PC-9 (cell line): ENCODE measurements at places on chromosomes 2 and 18.

DNA sequence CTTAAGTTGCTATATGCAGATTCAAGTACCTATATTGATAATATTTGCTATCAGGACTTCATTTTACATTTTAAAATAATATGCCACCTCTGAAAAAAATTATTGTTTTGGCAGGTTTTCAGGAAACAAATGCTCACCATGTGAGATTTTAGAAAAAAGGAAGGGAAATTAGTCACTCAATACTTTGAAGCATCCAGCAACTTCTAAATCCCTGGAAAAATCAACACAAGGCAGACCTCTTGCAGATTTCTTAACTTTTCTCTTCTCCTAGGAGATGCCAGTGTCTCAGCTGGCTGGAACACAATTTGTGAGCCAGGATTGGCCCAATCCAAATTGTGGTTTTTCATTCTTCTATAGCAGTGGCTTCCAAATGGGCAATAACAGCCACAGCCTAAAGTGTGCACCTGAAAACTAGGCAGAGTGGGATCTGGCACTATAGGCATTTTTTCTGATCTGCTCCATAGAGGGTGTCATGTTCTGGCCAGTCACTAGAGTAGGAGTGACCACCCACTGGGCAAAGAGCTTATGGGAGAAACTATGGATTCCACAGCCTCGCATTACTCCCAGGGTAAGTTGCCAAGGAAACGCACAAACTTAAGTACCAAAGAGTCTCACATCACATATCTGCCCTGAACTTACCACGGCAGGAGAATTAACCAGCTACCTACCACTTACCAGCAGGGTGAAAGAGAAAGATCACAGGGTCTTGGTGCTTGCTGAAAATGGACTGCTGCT lies 28.1 kb upstream of the THOC1 start:
- no peak for DNase-seq

DNA sequence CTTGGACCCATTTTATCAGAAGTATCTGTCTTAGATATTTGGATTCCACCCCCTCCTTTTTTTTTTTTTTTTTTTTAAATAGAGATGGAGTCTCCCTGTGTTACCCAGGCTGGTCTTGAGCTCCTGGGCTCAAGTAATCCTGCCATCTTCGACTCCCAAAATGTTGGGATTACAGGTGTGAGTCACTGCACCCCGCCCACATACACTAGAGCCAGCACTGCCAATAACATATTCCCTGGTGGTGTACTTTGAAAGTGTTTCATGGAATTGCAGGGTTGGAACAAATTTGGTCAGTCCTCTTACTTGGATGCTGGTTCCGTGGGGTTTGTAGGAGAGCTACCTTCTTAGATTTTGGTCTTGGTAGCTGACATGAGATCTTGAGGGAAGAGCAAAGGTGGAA lies 15.0 kb downstream of the PDCL3 start:
- no peak for DNase-seq

- DNase-seq = no peak
Measured at GRCh38 chr2:166240387-166241313, 112.8 kb upstream of the SCN1A start.

DNA sequence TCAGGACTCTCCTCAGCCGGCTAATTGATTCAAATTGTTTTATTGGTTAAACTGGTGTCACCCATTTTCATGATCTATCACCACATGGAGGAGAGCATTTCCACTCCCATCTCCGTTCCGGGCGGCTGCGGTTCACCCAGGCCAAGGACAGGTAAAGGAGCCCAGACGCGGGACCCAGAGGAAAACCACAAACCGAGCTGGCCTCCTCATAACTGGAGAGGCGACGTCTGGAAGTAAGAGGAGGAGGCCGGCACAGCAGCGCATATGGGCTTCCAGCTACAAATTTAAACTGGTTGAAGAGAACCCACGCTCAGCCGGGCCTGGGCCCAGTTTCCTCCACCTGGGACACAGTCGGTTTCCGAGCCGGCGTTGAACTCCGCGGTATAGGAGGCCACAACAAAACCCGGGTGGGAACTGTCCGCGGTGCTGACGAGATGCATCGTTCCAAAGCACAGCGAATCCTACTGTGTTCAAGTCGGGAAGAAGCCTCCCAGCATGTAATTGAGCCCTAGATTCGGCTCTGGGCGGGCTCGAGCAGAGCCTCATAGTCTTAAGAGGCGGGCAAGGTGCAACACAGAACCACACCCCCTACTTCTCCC lies 3.0 kb upstream of the SKOR2 start:
- no peak for DNase-seq

DNA sequence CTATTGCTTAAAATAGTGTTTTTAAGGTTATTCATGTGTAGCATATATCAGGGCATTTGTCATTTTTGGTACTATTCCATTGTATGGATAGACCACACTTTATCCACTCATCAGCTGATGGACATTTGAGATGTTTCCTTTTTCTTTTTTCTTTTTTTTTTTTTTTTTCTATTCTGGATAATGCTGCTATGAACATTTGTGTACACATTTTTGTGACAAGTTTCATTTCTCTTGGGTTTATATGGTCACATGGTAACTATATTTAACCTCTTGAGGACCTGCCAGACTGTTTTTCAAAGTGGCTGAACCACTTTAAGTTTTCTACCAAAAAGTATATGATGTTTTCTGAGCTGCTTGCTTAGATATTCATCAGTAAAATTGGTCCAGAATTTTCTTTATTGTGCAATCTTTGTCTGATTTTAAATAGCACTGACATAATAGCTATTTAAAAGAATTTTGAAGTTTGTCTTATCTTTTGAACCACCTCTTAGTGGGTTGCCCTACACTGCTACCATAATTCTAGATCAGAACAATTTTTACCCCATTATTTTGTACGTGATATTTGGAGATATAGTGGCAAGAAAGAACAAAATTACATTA lies 219.4 kb upstream of the SIX3 start:
- DNase-seq = no peak

- no peak for DNase-seq
Measured at GRCh38 chr2:2014251-2014771, 270.0 kb upstream of the PXDN start.

- no peak for DNase-seq
Measured at GRCh38 chr2:181268174-181268867, 188.9 kb upstream of the ITGA4 start.

- peak; percentile 95 for DNase-seq
Measured at GRCh38 chr18:48942554-48943261, 8.1 kb downstream of the SMAD7 start.

GRCh38 chr2:870426-870825 lies 80.2 kb upstream of the SNTG2 start:
- DNase-seq = no peak

DNA sequence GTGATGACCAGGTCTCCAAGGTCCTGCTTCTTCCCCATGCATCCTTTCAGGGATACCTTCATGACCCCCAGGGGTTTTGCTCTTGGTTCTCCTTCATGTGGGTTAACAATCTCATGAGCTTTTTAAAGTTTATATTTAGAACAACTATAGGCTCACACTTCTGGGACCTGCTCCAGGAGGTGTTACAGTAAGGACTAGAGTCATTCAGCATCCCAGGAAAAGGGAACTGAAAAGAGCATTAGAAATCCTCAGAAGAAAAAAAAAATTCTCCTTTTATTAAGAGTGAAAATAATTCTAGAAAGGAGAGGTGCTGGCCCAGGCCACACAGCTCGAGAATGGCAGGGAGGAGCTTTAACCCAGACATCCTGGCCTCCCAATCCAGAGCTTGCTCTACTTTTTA lies 66.5 kb downstream of the SETBP1 start:
- DNase-seq = no peak

DNA sequence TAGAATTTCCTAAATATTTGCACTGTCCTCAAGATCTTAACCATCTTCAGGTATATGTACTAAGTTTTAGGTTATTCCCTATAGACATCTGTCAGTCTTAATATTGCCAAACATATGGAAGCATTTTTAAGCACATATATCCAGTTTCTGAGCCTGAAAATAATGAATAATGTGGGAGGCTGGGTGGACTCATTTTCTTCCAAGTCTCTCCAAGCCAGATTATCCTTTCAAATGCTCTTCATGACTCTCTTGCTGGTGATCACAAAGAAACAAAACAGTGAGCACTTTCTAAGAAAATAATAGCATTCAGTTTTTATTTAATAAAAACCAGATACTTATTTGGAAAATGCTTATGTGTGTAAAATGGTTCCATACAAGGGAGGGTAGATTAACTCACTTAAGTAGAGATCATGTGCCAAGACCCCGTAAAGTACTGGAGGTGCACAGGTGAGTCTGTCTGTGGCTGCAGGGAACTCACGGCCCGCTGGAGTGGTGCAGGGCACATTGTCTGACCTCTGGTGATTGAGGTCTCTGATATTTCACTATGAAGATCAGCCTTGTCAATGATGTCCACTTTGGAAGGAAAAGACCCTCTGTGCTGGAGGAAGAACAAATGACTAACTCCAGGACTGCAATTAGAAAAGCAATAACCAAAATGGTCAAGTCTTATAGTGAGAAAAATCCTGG lies 161.6 kb downstream of the TMEM18 start:
- no peak for DNase-seq

DNA sequence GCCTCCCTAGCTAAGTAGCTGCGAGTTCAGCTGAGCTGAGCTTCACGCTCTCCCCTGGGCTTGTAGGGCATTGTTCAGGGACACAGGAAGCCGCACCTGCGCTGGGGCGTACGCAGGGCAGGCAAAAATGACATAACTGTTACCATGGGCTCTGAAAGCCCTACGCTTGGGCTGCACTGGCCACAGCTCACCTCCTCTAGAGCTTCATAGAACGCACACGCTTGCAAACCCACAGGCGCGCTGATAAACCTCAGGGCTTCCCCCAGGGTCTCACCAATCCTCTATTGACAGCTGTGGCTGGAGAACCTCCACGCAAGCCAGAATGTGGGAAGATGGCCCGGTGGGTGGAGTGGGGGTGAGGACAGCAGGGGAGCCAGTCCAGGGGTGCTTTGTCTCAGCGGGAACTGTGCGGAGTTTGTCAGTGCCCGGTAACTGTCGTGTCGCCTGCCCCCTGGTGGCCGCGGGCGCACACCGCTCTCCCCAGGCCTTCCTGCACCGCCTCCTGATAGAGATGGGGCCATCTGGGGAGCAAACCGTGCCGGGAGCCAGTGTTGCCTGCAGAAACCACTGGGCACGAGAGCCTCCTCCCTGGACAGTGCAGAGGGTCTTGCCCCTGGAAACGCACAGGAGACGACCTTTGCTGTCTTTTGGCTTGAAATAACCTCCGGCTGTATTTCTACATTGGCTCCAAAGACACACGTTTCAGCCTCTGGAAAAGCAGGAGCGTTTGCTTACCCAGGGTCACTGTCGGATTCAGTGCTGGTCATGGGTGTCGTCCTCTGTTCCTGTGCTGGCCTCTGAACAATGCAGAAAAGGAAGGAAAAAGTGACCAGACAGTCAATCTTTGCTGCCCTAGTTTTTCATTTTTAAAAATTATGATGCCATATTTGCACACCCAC lies 17.0 kb upstream of the CIDEA start:
- DNase-seq = no peak

- no peak for DNase-seq
Measured at GRCh38 chr2:61450144-61450543, 20.7 kb downstream of the USP34 start.

- DNase-seq = no peak
Measured at GRCh38 chr2:64233376-64233922, 89.2 kb upstream of the PELI1 start.

GRCh38 chr2:77938462-77938861 lies 416.3 kb upstream of the LRRTM4 start:
- DNase-seq = no peak

DNA sequence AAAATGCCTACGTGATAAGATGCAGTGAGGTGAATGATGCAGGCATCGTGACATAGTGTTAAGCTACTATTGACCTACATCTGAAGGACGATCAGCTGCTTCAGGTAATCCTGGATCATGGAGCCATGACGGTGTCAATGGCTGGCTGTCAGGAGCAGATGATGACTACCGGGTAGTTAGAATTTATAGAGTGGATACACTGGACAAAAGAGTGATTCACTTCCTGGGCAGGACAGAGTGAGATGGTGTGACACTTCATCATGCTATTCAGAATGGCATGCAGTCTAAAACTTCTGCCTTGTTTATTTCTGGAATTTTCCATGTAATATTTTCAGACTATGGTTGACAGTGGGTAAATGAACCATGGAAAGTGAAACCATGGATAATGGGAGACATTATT lies 29.5 kb downstream of the METTL8 start:
- DNase-seq = no peak

- DNase-seq = no peak
Measured at GRCh38 chr2:12732651-12733050, 15.9 kb downstream of the TRIB2 start.

DNA sequence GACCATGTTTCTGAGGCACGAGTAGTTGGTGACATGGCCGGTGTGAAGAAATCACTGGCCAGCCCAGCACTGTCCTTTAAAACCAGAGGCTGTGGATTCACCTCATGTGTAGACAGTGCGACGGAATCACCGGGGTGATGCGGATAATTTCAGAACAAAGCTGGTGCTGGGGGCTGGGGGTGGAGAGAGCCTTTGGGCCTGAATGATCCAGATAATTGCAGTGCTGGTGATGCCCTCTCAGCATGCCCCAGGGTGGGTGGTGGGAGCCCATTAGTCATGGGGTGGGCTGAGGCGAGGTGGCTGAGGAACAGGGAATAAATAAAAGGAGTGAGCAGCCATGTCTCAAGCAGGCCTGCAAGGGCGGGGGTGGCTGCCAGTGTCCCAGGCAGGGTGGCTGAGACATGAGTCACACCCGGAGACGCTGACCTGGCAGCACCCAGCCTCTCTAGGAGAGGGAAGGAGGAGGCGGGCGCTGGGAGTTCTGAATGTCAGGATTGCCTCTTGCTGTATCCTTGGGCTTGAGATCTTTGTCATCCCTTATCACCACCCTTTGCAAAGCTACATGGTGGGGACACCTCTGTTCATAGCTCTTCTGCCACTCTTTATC lies 151.1 kb upstream of the MSH6 start:
- DNase-seq = peak; percentile 83

DNA sequence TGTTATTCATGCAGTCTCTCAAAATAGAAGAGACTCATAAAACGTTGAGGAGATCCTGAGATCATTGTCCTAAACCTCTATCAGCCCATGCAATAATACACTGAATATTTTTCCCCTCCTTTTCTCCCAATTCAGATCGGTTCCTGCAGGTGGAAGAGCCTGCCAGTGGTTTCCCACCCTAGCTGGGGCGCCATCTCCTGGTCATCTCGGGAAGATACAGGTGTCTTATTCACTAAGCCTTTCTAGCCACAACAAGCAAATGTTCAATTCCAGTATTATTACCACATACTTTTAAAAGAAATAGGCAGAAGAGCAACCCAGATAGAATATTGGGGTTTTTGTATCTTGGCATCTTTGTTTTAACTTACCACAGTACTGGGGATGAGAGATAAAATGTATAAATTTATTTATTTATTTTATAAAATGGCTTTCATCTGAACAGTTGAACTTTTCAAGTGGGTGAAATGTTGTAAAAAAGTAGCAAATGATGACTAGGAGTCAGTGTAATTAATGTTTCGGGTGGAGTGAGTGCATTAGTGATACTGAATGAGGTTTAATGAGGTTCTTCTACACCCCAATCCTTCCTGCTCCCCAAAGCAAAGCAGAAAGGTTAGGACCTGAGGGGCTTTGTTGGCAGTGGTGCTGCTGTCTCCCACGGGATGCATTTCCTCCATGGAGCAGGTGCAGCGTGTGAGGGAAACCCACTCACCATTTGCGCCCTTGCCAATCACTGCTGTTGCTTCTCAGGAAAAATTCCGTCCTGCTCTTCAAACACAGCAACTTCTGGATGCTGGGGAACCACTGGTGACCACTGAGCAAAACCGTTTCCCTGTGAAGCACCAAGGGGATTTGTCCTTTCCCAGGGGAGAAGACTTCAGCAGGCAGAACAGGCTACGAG lies 147.1 kb upstream of the FHL2 start:
- peak; percentile 46 for DNase-seq
